ENCODE measurements at places on chromosomes 3 and 15.

- DNase-seq: no peak
These were observed 8.0 kb upstream of the KBTBD8 start for GRCh38 chr3:66989860-66990696.

DNA sequence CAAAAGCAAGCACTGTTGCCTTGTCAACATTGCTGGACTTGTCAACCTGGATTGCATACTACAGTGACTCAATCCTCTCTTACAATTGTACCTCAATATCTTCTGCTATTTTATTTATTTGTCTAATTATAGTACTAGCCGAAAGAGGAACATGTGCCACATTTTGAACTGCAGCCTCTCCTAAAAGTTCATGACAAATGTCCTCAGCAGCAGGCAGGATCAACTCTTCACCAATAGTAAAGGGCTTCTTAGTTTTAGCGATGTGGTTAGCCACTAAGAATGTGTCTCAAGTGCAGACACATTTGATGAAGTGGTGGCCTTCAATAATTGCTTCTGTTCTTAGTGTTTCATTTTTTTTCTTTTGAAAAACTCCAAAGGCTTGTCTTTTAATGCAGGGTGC lies 13.2 kb downstream of the DOCK3 start:
- DNase-seq: no peak

- DNase-seq: peak; percentile 51
These were observed 66.9 kb upstream of the PRR23C start for GRCh38 chr3:139111392-139112229.

DNA sequence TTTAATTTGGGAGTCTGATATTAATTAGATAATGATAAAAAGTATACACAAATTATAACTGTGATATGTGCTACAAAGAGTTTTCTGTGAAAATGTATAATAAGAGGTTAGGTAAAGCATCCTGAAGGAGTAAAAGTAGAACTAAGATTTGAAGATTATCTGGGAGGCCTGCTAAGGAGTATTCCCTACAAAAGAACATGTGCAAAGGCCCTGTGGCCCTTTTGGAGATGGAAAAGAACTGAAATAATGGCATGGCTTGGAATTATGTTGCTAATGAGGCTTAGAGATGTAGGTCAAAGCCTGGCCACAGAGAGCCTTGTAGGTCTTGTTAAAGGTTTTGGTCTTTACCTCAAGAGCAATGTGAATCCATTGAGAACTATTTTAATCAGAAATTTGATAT lies 82.0 kb downstream of the ZIC4 start:
- no peak for DNase-seq

DNA sequence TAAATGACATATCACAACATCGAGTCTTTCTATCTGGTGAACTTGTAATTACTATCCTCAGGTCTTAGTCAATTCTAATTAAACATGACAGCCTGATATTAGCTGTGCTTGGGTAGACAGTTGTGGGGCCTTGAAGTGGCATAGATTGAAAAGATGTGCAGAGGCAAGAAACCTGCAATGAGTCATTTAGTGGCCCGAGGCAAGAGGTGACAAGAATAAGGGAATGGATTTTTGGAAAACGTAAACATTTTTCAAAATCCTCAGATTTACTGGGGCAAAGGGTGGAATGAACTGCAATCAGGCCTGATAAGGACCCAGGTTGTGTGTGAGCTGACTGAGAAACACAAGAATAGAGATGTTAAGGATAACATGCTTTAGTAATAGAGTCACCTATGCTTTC lies 29.5 kb upstream of the ULK4 start:
- DNase-seq: no peak

- no peak for DNase-seq
These were observed 43.0 kb upstream of the HEG1 start for GRCh38 chr3:125098611-125099291.

- no peak for DNase-seq
These were observed 377.1 kb upstream of the PROK2 start for GRCh38 chr3:72161881-72162595.

DNA sequence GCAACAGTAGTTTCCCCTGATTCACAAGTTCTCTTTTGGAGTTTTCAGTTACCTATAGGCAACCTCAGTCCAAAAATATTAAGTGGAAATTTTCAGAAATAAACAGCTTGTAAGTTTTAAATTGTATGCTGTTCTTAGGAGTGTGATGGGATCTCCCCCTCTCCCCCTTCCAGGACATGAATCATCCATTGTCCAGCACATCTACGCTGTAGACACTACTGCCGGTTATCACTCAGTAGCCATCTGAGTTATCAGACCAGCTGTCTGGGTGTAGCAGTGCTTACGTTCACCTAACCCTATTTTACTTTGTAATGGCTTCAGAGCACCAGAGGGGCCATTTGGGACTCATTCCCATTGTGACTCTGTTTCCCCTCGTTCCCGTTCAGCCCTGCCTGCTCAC lies 96.7 kb upstream of the PLXNA1 start:
- DNase-seq: no peak

DNA sequence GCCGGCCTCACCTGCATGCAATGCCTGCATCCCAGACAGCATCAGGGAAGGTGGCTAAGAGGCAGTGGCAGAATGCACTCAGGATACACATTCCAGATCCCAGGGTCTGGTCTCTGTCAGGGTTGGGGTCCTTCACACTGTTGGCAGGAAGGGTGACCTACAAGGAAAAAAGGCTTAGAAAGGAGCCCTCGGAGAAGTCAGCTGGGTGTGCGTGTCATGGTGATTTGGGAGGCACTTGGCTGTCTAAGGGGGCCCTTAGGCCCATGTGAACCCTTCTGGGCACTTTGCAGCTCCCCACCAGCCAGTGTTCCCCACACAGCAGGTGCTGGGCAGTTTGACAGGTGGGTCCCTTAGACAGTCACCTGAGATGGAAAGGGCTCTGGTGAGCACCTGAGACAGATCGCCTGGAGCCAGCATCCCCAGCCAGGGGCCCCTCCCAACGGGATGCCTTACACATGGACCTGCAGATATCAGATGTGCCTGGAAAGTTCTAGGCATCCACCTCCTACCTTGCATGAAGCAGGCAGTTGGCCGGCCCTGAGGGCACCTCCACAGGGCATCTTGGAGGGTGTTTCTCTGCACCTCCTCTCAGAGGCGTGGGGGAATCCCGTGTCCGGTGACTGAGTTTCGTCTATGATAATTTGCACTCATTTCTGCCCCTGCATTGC lies 131.6 kb downstream of the LRRK1 start:
- no peak for DNase-seq

DNA sequence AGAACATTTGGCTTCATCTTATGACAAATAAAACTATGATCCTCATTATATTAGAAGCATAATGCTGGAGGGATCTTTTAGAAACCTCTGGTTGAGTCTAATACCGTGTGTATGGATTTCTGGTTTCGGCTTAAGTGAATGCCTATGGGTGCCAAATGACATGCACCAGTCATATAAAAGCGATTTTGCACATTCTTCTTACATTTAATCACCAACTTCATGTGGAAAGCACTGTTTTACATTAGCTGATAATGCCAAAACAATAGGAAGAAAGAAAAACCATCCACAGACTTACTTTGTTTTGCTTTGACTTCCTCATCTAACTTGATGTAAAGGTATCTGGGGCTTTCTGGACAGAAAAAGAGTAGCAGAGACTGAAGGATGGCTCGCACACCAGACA lies 20.9 kb downstream of the SLC2A2 start:
- no peak for DNase-seq
